ENCODE measurements at places on chromosomes 16 and 17. TPM values are rescaled to one million over a fixed set of nuclear protein-coding genes. Genes with fewer than 3 reads are reported as not detected.

GCGR gene
- not detected for total RNA-seq

DNA sequence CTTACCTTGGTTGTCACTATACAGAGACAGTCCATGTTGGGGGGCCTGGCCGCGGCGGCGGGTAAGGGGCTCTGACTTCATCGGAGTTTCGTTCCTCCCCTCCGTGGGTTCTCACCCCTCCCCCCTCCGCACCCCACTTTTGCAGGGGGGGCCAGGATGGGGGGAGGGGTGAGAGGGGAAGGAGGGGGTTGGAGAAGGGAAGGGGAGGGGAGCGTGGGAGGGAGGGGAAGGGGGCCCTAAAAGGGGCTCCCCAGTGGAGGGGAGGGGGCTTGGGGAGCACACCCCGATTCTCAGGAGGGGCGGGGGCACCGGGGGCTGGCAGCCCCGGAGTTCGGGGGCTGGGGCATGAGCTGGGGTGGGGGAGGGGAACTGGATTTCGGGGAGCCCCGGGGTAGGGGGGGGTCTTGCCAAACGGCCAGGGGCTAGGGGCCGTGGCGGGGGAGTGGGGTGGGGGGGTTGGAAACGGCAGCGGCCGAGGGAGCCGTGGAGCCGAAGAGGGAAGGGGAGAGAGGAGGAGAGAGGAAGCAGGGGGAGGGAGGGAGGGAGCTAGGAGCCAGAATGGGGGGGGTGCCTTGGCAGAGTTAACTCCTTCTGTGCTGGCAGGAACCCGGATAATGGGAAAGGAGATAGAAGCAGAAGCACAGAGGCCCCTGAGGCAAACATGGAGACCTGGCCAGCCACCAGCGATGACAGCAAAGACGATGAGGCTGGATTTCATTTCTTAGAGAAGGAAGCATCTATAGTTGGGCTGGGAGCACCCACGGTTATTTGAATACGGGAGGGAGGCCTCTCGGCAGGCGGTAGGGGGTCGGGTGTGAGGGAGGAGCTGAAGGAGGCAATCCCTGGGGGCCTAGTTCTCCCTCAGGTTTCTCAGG, 2.3 kb downstream of the DLG4 start:
- peak; percentile 65 for DNase-seq

DNA sequence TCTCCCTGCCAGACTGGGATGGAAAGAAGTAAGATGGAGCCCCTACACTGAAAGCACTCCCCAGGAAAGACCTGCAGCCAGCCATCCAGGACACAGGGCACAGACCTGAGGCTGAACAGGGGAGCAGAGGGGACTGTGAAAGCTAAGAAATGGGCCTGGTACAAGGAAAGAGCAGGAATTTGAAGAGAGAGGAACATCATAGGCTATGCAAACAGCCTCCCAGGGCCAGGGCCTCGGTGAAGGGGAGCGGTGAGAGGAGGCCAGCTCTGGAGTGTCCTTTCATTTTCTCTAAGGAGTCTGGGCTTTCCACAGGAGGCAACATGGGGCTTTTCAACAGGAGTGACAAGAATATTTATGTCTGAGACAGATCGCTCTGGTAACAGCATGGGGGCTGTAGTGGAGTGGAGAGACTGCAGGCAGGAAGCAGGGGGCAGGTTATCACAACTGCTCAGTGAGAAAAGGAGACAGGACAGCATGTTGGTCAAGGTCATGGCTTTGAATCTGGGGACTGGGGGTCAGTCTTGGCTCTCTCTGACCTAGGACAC, 50.1 kb downstream of the TOM1L2 start:
- DNase-seq = peak; percentile 24

DNA sequence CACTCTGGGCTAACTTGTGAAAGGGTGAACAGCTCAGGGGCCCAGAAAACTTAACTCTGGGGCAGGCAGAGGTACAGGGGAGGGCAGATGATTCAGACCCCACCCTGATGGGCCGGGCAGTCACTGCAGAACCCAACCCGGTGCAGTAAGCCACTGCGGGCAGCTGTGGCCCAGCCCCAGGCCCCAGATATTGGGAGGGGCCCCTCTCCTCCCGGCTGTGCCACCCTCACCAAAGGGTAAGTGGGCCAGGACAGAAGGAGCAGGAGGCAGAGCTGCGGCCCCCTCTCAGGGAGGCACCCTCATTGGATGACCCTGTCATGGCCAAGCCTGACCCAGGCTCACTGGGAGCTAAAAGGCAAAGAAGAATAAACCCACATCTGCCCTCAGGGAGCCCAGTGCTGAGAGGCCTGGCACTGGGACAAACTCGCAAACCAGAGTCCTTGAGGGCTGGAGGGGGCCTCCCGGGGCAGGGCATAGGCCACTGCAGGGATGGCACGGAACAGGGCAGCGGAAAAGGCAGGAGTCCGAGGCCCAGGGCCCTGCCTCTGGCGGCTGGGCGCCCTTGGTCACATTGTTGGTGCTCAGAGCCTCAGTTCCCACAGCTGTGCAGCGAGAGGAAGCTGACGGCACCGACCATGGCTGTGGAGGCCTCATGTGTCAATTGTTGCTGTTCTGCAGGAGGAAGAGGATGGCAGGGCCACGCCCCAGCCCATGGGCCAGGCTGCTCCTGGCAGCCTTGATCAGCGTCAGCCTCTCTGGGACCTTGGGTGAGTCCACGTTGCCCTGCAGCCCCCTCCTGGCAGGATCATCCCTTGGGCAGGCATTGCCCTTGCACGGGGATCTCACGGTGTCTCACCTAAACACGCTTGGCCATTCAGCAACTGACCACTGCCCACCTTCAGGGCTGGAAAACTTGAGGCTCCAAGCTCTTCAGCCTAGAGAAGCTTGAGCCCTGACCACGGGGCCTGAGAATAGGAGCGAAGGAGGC, 3.1 kb downstream of the ITGB4 start:
- no peak for DNase-seq

DNA sequence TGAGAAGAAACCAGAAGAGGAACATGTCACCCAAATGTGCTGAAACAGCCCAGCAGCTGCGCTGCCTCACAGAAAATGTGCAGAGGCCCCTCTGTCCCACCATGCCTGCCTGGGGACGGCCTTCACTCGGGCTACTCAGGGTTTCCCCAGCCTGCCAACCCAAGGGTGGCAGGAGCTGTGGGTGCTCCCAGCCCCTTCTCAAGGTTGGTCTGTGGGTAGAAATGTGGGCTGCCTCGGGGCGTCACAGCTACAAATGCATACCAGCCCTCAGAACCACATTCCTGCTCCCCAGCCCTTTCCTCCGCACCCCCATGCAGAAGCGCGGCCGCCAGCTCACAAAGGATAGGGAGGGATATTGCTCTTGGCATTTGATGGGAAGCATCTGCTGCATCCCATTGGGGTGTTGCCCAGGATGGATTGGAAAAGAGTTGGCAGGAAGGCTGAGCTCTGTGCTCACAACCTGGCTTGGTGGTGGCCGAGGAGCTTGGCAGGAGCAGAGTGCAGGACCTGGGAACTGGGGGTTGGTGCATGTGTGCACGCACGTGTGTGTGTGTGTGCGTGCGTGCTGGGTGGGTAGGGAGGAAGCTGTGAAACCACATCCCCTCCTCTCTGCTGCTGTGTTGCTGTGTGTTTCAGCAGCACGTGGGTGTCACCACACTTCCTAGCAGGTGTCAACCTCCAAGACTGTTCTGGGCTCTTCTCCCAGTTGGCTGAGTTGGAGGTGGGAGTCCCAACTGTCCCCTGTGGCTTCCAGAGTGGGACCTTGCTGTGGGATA, 304.4 kb downstream of the SEC14L1 start:
- DNase-seq = peak; percentile 77

All from fibroblast of villous mesenchyme (primary cell).